ENCODE measurements at places on chromosomes 16 and 17.

DNA sequence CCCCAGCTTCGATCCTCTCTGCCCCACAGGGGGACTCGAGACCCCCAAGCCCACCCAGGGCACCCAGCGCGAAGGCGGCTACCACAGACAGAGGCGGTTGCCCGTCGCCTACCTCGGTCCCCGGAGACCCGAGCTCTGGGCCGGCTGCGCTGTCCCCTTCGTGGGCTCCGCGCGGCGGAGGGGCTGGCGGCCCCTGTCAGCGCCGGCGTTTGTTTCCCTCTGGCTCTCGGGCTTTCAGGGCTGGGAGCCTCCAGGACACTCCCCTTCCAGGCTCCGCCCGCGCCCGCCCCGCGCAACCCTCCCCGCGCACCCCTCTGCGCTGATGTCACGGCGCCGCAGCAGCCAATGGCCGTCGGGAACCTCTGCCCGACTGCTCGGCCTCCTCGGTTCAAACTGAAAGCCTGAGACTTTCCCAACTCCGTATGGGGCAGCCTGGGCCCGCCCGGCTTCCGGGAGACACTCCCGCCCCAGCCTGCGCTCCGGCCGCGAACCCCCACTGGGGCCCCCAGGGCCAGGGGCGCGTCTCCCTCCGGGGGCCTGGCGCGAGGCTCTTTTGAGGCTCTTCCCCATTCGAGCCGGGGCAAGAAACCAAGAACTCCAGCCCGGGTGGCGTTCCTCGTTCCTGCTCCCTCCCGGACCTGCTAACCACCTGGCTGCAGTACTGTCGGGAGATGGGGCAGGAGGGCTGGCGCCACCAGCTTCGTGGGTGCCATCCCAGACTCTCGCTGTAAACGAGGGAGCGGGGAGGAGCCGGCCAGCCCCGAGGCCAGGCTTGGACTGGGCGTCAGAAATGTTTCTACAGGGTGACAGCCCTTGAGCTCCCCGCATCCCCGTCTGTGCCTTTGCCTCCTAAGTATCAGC, at the start of gene CDC42EP4:
TSS of gene CDC42EP4 (minus strand) at position 221 of the 861 bp plus-strand sequence. CDS start 25,501 bp downstream, outside the sequence.
- DNase-seq = peak; percentile 68

- DNase-seq = peak; percentile 63
These were observed at the start of gene UNC119 for GRCh38 chr17:28552176-28552999. Gene UNC119, minus strand, starts transcription at chr17:28552624. Its CDS starts 67 bp downstream, at chr17:28552557.

- DNase-seq = no peak
These were observed 19.7 kb downstream of the MAP3K3 start for GRCh38 chr17:63641692-63642448.

DNA sequence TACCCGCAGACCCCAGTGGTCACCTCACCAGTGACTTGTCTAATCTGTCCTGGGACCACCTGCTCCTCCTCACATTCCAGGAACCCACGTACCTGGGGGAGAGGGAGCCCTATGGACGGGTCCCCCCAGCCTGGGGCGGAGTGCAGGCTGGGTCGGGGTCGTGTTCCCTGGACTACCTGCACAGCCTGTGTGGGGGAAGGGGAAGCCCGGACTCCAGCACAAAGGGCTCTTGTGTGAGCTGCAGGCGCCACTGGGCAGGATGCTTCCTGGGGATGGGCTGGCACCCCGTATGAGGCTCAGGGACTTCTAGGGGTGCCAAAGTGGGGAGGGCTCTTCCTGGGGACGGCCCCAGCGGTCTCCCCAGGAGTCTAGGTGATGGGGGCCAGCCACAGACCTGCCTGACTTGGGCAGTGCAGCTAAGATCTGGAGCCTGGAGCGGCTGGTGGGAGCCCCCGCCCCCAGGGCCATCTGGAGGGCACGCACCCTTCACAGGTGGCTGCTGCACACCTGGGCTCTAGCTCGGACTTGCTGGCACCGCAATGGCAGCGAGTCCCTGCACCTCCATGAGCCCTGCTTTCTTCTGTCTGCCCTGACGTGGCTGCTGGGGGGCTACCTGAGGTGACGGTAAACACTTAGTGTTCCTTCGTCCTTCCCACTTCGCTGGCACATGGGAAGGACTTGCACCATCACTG, 7.5 kb downstream of the VASN start:
- DNase-seq = no peak

- no peak for DNase-seq
These were observed 125.9 kb downstream of the OR1D5 start for GRCh38 chr17:2937331-2938003.

DNA sequence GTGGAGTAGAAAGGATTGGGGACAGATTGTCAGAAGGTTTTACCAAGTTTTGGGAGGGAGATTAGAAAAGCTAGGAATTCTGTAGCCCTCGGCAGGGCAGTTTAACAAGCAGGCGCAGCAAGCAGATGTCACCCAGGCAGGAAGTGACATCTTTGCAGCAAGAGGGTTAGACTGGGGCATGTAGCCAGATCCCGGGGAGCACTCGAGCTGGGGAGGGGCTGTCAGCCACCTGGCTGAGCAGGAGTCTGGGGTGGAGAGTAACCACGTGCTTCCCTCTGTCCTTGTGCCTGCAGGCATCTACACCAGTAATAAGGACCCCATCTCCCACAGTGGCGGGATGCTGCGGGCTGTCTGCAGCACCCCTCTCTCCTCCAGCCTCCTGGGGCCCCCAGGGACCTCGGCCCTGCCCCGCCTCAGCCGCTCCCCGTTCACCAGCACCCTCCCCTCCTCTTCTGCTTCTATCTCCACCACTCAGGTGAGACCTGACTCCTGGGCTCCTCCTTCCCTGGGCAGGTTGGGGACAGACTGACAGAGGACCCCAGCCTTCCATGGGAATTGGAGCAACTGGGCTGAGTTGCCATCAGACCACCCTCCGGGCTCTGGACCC, 12.2 kb downstream of the MLLT6 start:
- DNase-seq = no peak

DNA sequence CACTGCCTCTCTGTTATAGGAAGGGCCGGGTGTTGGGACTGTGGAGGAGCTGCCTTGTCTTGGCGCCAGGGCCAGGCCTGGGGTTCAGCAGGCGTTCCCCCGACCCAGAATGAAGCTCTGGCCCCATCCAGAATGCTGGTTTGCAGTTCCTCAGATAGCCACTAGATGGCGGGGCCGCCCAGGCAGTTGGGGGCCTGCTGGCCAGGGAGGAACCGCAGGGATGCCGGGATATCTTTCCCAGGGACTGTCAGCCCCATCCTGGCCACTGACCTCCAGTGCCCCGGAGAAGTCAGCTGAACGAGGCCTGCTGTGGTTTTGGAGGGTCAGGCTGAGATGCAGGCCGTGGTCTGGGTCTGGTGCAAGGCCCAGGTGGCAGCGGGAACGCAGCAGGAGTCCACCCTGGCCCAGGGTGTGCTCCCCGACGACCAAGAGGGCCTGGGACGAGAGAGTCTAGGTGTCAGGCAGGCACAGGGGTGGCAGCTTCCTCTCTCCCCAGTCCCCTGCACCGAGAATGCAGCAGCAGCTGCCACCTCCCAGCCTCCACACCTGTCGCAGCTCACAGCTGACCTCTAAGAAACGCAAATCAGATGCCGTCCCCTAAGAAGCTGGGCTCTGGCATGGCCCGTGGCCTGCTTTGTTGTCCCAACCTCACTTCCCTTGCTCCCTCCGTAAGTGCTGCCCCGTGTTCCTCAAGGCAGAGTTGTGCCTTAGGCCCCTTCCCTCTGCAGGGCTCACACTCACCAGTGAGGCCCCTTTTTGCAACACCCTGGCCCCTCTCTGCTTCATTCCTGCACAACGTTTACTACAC, 51.2 kb downstream of the RMI2 start:
- peak; percentile 57 for DNase-seq

DNA sequence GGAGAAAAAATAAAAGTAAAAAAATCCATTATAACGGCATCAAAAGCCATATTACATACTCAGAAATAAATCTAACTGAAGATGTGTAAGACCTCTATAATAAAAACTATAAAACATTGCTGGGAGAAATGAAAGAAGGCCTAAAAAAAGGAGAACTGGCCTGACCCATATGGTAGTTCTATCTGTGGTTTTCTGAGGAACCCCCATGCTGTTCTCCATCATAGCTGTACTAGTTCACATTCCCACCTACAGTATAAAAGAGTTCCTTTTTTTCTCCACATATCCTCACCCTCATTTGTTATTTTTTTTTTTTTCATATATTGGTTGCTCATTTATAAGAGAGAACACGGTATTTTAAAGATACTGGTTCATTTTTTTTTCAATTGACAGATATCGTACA, 191.8 kb downstream of the STX8 start:
- DNase-seq = no peak

GRCh38 chr16:71894229-71894920, 956 bp upstream of the IST1 start:
- no peak for DNase-seq

DNA sequence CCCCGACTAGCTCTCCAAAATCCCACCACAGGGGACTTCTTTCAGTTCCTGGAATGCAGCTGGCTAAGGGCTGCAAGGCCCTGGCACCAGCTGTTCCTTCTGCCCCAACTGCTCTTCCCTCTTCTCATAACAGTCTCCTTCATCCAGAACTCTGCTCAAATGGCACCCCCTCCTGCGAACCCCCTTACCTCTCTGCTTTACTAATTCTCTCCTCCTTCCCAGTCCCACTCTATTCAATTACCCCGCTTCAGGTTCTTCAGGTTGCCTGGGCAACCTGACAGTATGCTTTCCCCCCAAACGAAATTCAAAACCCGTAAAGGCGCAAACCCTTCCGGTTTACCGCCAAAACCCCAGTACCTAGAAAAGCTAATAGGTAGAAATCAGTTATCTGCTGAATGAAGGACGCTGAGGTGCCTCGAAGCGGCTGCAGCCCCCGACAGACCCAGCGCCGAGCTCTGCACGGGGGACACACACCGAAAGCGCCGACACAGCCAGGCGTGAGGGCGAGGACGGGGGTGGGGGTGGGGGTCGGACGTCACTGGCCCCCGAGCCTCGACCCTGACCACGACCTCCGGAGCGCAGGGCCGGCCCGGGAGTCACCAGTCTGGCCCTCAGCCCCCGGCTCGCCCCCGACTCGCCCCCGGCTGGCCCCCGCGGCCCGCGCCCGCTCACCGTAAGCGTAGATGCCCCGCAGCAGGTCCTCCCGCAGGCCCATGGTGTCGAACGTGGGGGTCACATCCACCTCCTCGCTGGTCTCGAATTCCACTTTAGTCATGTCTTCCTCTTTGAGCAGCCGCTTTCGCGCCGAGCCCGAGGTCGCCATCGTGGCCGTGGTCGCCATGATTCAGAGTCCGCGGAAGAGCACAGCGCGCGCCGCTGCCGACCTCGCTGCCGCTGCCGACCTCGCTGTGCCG, 550 bp downstream of the EIF4A3 start:
- DNase-seq = no peak

DNA sequence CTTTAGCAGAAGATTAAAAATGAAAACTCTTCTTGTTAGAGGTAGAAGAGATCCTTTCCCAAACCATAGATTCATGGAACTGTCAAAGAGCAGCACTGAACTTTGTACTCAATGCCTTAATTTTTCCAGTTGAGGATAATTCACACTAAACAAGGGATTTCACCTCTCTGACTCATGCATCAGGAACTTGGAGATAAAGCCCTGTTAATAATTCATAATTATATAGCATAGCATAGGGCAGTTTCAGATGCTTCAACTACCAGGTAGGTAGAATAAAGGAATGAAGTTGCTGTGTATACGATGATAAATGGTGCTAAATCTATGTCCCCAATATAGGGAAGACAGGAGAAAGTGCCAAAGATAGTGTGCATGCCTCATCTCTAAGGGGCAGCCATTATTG, 450.4 kb downstream of the MAF start:
- DNase-seq = no peak

DNA sequence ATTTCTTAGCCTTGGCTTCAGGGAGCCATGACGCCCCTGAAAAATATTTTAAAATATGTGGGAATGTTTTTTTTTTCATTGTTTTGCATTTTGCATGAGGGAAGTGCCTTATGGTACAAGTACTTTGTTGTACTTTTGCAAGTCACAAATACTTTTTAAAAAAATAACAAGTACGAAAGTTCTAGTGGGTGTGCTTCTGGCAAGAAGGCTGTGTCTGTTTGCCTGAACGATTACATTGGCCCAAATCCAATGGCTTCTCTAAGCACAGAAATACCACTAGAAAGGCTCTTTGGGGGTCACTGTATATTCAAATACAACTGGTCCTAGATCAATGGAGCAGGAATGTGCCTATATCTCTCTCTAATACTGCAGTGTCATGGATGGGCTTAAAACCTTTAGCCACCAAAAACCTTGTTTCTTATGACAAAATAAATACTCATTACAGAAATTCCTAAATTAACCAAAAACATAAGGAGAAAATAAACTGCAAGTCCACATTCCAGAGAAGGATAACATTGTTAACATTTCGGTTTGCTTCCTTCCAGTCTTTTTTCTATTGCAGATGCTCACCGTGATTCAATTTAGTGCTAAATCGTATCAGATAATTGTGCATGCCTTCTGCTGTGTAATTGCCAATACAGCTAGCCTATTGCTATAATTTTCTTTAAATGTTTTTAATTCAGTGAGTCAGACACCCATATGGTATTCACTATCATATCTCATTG, 97.4 kb downstream of the VAT1L start:
- no peak for DNase-seq

- no peak for DNase-seq
These were observed 12.0 kb downstream of the TBC1D16 start for GRCh38 chr17:80023481-80024205.

GRCh38 chr17:38920374-38921291, 4.8 kb upstream of the LASP1NB start:
- no peak for DNase-seq
